ENCODE measurements at places on chromosomes 5 and 9.

GRCh38 chr5:81789033-81789432 lies 38.1 kb upstream of the SSBP2 start:
- peak; percentile 91 for DNase-seq

GRCh38 chr9:36986468-36987408 lies 47.3 kb downstream of the PAX5 start:
- DNase-seq = no peak

- DNase-seq = peak; percentile 87
Observed at GRCh38 chr5:43631182-43631910, 28.4 kb downstream of the NNT start.

DNA sequence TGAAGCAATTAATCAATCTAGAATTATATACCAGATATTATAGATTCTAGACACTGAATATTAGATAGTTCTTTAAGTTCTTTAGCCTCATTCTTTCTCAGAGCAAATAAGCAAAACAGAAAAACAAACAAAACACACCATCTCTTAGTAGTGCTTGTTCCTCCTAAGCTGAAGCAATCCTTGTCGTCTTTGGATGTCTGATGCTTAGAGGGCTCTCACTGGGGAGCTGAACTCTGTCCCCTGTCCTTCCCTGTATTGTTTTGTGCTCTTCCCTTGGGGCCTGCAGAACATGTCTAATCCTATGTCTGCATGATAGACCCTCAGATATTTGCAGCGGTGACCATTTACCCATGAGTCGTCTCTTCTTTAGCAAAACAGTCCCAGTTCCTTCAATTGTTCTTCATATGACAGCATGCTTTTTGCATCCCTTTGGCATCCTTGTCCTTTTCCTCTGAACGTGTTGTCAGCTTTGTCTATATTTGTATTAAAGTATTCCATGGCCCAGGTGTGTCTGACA lies 114.3 kb downstream of the ARHGEF28 start:
- no peak for DNase-seq

- peak; percentile 26 for DNase-seq
Observed at GRCh38 chr5:94674490-94675382, 56.3 kb downstream of the SLF1 start.
